ENCODE measurements at places on chromosomes 7 and 10. TPM values are rescaled to one million over a fixed set of nuclear protein-coding genes. Genes with fewer than 3 reads are reported as not detected.

- H3K27me3 ChIP-seq = no peaks in the 10 kb centered on the region
- H3K4me3 ChIP-seq = peak within 1 kb of the TSS; percentile 76
- peak; percentile 41 for DNase-seq
Observed at GRCh38 chr7:114922026-114922651, at the start of gene MDFIC. TSS of gene MDFIC (plus strand) at chr7:114922094. CDS start at chr7:114923034, 940 bp downstream.

DNA sequence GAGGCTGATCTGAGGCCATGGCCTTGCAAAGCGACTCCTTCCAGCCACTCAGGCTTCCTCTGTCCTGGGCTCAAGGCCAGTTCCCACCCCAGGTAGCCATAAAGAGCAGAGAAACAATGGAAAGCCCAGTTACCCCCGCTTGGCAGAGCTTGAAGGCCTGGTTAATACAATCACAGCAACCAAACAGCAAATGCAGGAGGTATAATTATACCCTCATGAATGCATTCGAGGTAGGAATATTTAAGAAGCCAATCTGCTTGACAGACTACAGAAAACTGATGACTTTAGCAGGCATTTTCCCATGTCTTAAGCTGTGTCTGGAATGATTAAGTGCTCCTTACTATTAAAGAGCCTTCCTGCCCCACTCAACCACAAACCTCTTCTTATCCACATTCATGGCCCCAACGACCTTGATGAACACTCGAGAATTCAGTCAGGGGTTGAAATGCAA is 114.1 kb upstream of the MACROH2A2 start:
- H3K36me3 ChIP-seq = no peaks in the 10 kb centered on the region
- H3K27me3 ChIP-seq = no peaks in the 10 kb centered on the region
- no peak overlapping the region for H3K27ac ChIP-seq
- no peak for DNase-seq

The ASZ1 gene
- not detected for total RNA-seq

DNA sequence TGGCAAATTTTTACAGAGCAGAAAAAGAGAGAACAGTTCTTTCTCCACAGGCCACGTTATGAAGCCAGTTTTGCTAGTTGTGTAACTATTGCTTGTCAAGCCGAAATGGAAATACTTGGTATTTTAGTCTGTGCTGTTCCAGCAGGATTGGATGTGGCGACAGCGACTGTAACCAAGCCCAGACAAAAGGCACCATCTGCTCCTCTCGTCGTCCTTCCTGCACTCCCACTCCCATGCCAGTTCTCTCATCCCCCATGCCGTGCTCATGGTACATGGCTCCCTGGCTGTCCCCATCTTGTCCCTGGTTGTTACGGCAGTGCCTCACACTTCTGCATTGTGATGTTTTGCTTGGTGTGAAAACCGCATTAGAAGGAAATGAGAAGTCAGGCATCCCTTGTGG is 185.7 kb upstream of the FZD8 start:
- no peaks in the 10 kb centered on the region for H3K4me1 ChIP-seq
- H3K4me3 ChIP-seq = no peak overlapping the region
- H3K27me3 ChIP-seq = no peaks in the 10 kb centered on the region

DNA sequence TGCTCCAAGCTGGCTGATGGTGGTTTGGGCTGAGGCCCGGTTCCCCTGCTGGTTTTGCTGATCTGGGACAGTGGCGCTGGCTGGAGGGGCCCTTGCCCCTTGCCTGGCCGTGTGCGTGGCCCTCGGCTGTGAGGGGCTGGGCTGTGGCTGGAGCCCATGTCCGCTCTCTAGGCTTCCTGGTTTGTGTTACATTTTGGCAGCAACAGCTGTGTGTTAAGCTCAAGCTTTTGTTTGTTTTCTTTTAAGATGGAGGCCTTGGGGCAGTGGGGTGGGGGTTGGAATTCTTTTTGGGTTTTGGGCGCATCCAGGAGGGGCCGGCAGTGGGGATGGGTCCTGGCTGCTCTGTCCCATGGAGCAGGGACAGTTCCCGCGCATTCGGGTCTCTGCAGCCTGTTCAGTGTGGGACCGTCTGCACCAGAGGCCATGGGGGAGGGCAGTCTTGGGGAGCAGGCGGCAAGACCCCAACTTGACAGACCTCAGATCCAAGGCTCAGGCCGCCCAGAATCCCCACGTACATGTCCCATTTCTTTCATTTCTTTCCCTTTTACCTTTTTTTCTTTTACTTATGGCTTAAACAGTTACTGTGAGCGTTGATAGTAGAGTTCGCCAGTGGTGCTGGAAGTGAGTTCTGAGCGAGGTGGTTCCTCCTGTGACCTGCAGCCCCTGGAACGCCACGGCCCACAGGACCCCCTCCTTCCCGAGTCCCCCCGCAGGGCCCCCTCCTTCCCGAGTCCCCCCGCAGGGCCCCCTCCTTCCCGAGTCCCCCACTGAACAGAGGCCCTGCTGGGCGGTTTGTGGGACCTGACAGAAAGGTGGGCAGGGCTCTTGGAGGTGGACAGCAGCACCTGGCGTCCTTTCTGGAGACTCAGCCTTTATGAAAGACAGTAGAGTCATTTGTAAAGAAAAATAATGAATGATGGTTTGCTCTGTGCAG is 75.3 kb downstream of the INPP5A start:
- H3K27ac ChIP-seq = no peak overlapping the region
- H3K36me3 ChIP-seq = peaks cover 9% of the 10 kb centered on the region
- peak; percentile 43 for DNase-seq
- H3K4me3 ChIP-seq = no peak overlapping the region
- H3K4me1 ChIP-seq = no peaks in the 10 kb centered on the region
- H3K27me3 ChIP-seq = no peaks in the 10 kb centered on the region

DNA sequence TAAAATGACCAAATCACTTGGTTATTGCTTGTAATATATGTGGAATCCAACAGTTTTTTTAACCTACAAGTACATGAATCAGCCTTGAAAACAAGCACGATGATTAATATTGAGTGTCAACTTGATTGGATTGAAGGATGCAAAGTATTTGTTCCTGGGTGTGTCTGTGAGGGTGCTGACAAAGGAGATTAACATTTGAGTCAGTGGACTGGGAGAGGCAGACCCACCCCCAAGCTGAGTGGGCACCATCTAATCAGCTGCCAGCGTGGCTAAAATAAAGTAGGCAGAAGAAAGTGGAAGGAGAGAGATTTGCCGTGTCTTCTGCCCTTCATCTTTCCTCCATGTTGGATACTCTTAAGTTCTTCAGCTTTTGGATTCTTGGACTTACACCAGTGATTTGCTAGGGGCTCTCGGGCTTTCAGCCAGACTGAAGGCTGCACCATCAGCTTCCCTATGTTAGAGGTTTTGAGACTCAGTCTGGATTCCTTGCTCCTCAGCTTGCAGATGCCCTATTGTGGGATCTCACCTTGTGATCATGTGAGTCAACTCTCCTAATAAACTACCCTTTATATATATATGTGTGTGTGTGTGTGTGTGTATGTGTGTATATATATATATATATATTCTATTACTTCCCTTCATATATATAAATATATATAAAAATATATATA is 118.4 kb upstream of the WDR11 start:
- no peak overlapping the region for H3K4me3 ChIP-seq
- H3K27ac ChIP-seq = no peak overlapping the region
- H3K36me3 ChIP-seq = no peaks in the 10 kb centered on the region

DNA sequence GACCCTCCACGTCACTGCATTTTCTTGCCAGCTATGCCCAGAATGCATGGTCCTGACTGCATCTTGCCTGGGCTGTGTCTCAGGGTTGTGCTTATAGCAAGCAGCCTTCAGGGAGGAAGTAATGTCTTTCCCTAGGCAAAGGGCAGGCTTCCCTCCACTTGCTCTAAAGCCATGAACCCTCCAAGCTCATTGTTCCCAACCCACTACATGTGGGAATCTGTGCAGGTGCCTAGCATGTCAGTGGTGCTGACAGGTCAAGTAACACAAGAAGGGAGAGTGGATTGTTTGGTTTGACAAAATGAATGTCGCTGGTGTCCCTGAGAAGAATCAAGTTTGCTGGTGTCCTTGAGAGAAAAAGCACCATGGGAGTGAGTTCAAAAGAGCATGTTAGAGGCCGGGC is 53.9 kb upstream of the UCN3 start:
- no peaks in the 10 kb centered on the region for H3K36me3 ChIP-seq
- no peak for DNase-seq
- H3K4me3 ChIP-seq = no peak overlapping the region
- no peaks in the 10 kb centered on the region for H3K4me1 ChIP-seq

DNA sequence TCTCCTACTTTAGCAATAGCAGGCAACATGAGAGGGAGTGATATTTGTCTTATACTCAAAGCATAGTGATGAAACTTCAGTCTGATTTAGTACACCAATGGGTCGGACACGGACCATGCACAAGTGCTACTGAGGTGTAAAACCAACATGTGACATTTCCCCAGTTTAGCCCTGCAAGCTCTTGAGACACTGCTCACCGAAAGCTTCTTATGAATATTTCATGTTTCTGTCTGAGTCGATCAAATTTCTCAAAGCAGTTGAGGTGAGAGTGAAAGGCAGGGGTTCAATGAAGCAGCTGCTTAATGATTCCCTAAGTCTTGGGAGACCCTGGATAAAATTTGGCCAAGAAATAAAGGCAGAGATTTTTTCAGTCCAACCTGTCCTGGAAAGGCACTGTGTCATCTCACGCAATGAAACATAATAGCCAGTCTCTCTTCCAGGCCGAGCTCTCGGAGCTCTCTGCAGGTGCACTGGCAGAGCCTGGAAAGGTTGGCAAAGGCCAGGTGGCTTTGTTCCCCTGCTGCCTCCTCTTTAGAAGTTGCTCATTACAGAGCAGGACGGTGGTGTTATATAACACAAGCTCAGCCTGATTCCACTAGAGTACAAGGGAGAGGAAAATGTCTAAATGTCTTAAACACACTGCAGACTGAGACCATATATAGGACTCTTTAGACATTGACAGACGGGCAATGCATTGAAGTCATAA is 33.9 kb upstream of the XPNPEP1 start:
- H3K27me3 ChIP-seq = no peaks in the 10 kb centered on the region
- no peak overlapping the region for H3K27ac ChIP-seq
- no peak for DNase-seq
- no peaks in the 10 kb centered on the region for H3K36me3 ChIP-seq

DNA sequence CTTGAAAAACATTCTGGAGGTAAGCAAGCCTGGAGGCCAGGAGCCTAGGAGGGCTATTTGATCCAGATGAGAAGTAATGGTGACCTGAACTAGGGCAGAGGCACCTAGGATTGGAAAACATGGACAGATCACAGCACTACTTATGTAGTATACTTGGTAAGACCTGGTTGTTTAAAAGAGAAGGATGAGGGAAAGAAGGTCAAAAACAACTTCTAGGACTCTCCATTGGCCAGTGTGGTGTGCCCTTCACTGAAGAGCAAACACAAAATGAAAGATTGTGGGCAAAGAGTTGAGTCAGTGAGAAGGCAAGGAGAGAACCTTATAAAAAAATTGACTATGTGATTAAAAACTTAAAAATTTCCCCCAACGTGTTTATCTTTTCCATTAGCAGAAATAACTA is 14.3 kb downstream of the ANKRD1 start:
- H3K4me1 ChIP-seq = no peaks in the 10 kb centered on the region
- DNase-seq = no peak
- H3K4me3 ChIP-seq = no peak overlapping the region
- H3K36me3 ChIP-seq = no peaks in the 10 kb centered on the region
- no peaks in the 10 kb centered on the region for H3K27me3 ChIP-seq

The RNF32 gene
- total RNA-seq = 1.3 TPM

GRCh38 chr7:101557421-101557820 is 71.7 kb downstream of the MYL10 start:
- H3K36me3 ChIP-seq = no peaks in the 10 kb centered on the region
- H3K27me3 ChIP-seq = no peaks in the 10 kb centered on the region
- no peak overlapping the region for H3K4me3 ChIP-seq

Measured in Peyer's patch (tissue), 4 donors.